ENCODE measurements at places on chromosomes 5 and 9.

- peak; percentile 71 for DNase-seq
Measured at GRCh38 chr9:87337335-87338087, 160.2 kb upstream of the DAPK1 start.

GRCh38 chr5:174636094-174636493 is 88.3 kb upstream of the MSX2 start:
- no peak for DNase-seq

DNA sequence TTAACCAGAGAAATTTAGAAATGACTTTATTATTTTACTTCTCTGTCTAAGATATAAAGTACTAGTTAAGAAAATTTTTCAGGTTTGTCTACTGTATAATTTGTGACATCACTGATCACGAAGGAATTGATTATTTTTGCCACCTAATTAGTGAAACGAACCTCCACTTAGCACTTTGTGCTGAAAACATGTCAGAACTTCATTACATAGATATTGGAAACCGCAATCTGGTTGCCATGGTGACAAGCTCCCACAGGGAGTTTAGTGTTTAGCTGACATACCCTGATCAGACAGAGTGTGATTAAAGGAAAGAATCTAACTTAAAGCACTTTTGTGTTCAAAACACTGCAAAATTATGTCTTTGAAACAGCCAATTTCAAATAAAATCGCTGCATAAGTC is 668.4 kb upstream of the CCNG1 start:
- DNase-seq, result no peak

GRCh38 chr5:139796061-139796806 is 626 bp downstream of the PSD2 start:
- DNase-seq, result no peak

DNA sequence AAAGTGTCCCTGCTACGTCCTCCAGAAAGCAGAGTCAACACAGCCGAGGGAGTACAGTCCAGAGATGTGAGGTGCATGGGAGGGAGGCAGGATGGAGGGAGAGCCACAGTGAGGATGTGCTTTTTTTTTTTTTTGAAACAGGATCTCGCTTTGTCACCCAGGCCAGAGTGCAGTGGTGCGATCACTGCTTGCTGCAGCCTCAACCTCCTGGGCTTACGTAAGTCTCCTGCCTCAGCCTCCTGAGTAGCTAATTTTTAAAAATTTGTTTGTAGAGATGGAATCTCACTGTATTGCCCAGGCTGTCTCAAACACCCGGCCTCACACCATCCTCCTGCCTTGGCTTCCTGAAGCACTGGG is 33.2 kb upstream of the ALDH1B1 start:
- no peak for DNase-seq

DNA sequence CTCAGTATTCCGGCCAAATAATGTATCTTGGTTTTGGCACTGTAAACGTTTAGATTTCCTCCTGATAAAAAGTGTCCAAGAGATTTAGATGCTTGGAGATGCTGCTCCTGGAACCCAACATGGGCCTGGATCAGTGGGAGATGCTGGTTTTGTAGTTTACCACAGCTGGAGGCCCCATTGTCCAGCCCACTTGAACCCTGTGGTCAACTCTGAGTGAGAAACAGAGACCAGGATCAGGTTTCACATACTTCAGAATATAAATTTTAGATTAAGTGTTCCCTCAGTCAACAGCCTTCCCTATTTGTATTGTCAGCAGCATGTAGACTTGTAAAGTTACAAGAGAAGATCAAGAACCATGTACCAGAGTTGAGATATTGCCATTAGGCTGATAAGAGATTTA is 144.7 kb upstream of the C9orf72 start:
- no peak for DNase-seq

GRCh38 chr9:129289883-129290282 is 111.8 kb upstream of the IER5L start:
- no peak for DNase-seq

DNA sequence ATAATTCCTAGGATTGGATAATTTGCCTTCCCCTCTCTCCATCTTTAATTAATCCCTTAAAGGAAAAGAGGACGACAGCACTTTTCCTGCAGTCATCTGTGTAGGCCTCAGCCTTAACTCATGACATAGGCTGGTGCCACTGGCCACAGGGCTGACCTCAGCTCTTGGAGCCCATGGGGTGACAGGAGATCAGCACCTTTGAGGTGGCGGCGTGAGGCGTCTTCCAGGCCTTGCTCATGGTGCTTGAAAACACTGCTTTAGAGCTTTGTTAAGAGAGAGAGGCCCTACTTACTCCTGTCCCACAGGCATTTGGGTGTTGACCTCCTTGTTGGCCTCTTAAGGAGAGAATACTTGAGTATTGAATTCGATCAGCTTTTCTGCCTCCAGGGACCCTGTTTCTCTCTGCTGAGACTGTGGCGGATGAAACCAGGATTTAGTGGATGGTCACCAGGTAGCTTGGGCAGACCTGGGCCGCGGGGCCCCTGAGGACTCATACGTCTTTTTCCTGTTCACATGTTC is 23.4 kb downstream of the TENT4A start:
- no peak for DNase-seq

DNA sequence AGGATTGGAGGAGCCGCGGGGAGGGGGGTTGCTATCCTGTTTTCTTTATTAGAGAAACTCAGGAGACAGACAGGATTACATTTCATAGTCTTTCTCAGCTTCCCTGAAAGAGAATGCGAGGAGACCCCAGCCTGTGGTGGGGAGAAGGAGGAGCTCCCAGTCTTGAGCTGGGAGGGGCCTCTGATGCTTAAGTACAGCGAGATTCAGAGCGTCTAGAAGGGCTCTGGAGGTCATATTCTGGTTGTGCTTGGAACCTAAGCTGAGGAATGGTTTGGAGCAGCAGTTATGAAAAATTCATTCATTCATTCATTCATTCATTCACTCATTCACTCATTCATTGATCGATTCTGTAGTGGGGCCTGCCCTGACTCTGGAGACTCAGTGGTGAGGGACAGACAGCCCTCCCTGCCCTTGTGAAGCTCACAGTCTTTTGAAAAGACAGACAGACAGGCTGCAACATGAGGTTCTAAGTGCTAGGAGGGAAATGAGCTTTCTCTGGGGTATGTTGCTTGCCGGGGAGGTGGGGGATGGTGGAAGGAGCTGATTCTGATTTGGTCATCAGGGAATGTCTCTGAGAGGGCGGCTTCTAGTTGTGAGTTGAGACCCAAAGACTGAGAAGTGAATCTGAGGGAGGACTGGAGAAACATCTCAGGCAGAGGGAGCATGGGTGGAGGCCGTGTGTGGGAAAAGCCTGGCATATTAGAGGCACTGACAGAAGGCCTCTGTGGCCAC is 2.5 kb upstream of the SPRY4 start:
- DNase-seq, result no peak
